Muscle of back (tissue), 13 donors: ENCODE measurements at places on chromosomes 2 and 18. TPM values are rescaled to one million over a fixed set of nuclear protein-coding genes. Genes with fewer than 3 reads are reported as not detected.

VIT gene
- polyA plus RNA-seq = 3.0 TPM

SLC16A14 gene
- 2.3 TPM for polyA plus RNA-seq

DNA sequence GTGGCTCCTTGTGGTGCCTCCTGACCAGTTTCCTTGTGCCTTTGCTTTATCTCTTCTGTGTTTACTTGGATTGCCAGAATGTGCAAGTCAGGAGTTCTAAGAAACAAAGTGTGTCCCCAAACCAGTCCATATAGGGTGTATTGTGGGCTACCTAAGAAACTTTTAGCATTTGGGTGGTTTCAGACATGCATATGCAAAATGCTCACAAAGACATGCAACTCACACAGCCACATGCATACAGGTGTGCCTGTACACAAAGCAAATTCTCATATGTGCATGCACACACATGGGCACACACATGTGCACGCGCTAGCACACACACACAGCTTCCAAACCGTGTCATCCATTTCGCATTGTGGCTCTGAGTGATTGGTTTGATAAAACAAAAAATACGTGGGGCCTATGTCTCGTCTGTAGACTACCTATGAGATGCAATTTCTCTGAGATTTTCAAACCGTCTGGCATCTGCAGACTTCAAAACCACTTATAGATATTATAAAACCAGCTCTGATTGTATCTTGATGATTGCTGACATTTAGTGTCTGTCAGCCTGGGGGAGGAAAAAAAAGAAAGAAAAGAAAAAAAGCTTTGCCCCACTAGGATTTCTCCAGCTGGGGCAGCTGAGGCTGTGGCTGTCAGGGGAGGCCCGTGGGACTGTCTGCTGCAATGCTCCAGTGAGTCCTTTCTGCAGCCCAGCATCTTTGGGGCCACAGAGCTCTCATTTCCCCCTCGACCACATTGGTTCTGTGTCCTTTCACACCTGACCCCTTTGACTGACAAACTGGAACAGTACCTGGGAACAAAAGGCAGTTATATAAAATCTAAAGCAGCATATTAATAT lies 556.1 kb downstream of the CMPK2 start:
- DNase-seq = no peak

DNA sequence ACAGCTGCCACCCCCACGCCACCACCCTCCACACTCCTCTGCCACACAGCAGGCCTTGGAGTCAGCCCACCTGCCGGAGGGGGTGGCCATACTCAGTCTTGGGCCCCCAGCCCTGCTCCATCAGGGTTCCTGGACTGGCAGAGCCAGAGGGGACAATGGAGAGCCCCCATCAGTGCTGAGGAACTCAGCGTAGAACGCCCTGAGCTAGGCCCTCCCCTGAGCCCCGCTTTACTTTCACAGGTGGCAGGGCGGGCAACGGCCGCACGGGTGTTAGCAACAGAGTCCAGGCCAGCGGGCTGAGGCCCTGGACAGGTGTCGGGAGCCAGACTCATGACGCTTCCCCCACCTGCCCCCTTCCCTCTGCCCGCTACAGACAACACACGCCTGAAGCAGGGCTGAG lies 47.1 kb downstream of the FOSL2 start:
- DNase-seq = no peak

- DNase-seq = no peak
Measured at GRCh38 chr2:61995515-61995914, 90.0 kb downstream of the COMMD1 start.

DNA sequence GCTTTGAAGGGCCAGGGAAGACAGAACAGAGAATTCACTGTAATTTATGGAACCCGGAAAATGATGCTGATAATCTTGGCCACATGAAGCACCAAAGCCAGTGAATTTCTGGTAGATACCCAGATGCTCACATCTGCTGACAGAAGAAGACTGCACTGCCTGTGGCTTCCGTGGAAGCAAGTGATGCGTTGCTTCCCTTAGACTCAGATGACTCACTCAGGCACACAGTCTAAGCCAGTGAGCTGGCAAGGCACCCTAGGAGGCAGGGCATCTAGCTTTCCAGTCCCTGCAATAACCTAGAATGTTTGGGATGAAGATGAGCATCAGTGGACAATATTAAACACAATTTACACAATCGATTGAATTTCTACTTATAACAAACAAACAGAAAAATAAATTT lies 284.7 kb downstream of the CMPK2 start:
- DNase-seq = no peak

ELMOD3 gene
- 13.5 TPM for polyA plus RNA-seq

UGT1A6 gene
- not detected for polyA plus RNA-seq

- no peak for DNase-seq
Measured at GRCh38 chr18:59437851-59438569, 78.9 kb upstream of the LMAN1 start.

DNA sequence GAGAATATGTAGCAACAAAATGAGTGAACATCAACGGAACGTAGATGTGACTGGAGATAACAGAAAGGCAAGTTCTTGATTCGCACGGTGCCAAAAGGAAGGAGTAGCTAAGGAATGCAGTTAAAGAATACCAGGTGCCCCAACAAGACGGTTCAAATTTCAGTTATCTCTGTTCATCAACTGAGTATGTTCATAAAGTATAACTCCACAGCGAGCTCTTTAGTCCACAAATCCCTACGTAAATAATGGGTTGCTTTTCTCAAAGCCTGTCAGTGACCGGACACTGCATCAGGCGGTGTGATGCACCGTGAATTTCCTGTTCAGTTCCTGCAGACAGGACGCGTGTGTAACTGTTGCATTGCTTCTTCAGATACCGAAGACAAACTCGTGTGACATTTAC lies 91.8 kb downstream of the NOL10 start:
- no peak for DNase-seq

DNA sequence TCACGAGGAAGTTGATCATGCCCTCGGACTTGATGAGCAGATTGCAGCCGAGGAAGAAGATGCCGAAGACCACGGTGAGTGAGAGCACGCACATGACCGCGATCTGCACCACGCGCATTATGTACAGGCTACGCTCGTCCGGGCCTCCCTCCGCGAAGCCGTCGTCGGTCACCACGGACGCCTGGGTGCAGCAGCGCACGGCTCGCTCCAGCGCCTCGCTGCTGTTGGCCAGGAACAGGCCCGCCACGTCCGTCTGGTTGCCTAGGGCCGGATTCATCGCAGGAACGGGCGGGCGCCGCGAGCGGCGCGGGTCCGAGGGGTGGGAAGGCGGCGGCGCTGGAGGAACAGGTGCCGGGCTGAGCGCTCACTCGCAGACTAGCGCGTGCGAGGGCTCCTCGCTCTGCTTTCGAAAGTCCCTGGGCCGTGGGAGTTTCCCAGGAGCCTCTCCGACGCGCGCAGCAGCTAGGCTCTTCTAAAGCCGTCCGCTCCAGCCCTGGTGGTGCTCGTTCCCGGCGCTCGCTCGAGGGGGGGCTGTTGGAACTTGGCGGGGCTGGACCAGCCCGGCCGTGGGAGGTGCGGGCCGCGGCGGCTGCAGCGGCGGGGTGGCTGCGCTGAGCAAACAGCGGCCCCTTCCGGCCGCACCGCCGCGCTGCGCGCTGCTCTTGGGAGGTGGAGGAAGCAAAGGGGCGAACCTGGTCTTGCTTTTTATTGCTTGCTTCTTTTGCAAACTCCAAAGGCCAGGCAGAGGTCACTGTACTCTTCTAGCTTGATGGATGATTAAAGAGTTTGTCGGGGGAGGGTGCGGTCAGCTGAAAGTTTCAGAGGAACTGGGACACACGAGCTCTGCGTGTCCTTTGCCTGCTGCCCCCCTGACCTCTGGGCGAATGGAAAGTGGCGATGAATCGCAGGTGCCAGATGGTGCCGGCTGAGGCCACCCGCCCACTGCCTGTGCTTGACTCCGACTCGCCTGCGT lies at the start of gene RPRM:
TSS of gene RPRM (minus strand) at position 474 of the 973 bp plus-strand sequence. CDS start at position 277, 197 bp downstream.
- peak; percentile 82 for DNase-seq

GRCh38 chr2:45532181-45532580 lies 78.9 kb downstream of the SRBD1 start:
- DNase-seq = no peak
